ENCODE measurements at places on chromosomes 6 and 20.

GRCh38 chr20:33273117-33273851, 9.7 kb upstream of the BPIFB1 start:
- DNase-seq, result no peak

DNA sequence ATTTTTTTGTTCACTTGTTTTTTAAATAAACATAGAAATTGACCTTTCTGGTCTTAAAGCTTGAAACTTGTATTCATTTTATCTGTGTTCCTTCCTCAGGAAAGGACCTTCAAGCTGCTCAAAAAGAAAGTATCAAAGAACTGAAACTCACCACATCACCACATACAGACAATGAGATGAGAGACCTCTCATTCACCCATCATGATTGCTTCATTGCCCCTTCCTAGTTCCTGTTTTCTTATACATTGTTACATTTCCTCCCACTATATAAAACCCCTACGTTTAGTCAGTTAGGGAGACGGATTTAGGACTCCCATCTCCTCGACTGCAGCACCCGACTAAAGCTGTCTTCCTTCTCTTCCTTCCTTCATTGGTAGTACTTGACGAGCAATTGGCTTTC, 180.5 kb upstream of the OPRM1 start:
- no peak for DNase-seq

- DNase-seq, result no peak
Measured at GRCh38 chr6:72828904-72829303, 207.0 kb downstream of the KCNQ5 start.

DNA sequence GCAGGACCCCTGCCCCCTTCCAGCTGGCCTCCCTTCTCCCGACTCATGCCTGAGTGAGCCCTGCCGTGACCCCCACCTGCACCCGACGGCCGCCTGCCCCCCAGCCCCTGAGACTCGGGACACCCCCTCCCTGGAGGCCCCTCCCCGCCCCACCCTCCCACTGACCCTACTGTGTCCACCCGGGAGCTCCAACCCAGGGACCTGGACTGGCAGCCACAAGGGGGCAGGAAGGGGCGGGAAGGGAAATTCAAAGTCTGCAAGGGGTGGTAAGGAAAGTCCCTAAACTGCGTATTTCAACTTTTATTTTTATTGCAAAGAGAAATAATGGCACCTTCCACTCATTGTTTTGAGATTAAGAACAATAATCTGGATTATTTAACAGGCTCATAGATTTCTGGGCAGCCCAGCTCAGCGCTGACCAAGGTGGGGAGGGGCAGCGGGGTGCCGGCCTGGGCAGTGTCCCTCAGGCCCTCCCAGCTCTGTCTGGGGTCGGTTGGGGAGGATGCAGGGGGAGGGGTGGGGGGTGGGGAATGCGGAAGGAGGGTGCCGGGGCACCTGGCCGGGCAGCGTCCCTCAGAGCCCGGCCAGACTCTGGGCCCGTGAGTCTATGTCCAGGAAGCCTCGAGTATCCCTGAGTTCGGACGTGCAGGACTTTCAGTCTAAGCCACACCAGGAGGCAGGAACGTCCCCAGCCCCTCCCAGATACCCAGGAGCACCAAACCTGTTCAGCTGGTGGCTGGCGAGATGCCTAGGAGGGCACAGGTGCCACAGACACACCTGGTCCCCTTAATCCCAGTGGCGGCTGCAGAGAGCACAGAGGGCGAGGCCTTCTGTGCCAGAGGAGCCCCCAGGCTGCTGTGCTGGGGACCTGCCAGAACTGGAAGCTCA, 1.3 kb upstream of the PTK6 start:
- no peak for DNase-seq

DNA sequence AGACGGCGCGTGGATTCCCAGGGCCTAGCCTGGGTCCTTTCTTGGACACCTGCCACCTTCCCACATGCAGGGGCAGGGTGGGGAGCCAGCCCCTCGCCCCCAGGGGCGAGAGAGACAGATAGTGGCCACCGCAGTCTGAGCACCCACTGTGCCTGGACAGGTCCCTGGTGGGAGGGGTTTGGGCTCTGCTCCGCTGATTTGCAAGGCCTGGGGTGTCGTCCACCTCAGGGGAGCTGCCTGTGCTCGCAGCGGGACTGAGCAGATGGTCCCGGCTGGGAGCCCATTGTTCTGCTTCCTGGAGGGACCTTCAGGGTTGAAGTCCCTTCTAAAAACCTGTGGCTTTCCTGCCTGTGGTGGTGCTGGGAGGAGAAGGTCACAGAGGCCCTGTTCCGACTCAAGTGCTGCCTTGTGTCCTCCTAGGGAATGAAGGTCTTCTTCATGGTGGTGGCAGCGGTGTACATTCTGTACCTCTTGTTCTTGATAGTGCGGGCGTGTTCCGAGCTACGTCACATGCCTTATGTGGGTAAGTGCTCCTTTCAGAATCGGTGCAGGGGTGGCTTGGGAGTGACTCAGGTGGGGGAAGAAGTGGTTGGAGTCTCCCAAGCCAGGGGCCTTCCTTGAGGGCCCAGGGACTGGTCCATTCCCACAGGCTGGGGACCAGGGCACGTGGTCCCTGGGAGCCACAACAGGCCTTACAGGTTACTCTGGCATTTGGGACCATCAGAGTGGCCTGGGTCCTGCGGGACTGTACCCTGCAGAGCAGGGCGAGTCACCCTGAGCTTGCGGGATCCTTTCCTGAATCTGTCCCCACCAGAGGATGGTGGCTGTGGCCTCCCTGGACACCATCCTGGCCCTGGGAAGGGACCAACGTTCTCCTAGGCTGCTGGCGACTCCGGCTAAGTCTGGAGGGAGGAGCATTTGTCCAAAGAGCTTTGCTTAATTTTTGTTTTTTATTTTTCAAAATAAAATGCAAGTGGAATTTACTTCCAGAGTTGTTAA, 19.6 kb downstream of the DYNLT1 start:
- DNase-seq, result no peak

- DNase-seq, result no peak
Measured at GRCh38 chr6:142294679-142295078, 7.1 kb upstream of the ADGRG6 start.

DNA sequence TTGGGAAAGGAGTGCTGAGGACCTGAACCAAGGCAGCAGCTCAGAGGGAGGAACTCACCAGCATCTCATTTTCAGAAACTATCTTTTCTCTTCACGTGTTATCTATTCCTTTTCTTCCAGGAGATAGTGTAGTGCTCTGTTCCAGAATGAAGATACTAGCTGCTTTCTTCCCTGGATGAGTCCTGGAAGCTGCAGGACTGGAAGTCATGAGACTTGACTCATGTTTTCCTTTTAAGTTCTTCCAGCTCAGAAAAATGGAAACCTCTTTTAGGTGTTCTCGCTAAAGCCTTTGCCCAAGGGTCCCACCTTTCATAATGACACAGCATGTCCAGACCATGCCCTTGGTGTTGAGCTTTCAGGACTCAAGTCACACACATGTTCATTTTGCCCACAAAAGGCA, 106.7 kb downstream of the UNC5CL start:
- DNase-seq, result no peak

DNA sequence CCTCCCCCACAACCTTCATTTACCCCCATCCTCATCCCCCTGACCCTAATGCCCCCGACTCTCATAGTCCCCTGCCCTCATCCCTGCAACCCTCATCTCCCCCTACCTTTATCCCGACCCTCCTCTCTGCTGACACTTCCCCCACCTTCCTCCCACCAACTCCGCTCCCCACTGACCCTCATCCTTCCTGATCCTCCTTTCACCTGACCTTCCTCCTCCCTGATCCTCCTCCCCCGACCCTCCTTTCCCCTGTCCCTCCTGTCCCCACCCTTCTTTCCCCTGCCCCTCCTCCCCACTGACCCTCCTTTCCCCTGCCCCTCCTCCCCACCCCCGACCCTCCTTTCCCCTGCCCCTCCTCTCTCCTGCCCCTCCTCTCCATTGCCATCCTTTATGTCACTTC, 7.1 kb downstream of the TREML2 start:
- no peak for DNase-seq

GRCh38 chr6:139942331-139942730, 567.9 kb upstream of the CITED2 start:
- DNase-seq, result no peak

- no peak for DNase-seq
Measured at GRCh38 chr20:63452821-63453523, 19.5 kb downstream of the KCNQ2 start.

DNA sequence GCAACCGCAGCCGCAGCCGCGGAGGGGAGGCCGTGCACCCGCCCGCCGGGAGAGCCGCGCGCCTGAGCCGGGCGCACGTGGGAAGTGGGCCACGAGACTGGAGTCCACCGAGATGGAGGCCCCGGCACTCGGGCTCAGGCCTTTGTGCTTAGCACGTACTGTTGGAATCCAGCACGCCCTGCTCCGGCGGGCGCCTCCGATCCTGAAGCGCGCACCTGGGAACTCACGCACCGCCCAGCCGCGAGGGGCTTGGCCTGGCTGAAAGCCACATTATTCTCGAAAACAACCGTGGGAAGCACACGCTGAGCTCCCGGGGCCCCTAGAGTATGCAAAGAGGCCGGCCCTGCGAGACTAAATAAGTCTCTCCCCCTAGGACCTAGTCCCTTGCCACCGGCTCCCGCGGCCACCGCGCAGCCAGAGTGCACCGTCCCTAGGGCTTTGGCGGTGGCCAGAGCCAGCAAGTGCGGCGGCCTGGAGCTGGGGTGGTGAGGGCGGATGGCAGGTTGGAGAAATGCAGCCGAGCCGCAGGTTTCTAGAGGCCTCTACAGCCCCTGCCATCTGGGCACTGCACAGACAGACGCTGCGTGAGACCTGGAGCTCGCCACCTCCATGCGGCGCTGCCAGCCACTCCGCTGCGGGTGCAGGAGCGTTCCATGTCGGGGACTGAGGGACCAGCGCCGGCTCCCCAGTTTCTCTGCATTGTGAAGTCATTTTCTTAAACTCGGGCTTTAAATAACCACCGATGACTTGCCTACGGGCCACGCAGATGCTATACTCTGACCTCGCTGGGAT, 42.0 kb upstream of the LY86 start:
- DNase-seq, result no peak

- no peak for DNase-seq
Measured at GRCh38 chr6:1983850-1984249, 261.6 kb downstream of the GMDS start.

GRCh38 chr6:81023007-81023582, 729.4 kb downstream of the TENT5A start:
- DNase-seq, result no peak

- DNase-seq, result no peak
Measured at GRCh38 chr6:138597336-138597735, 98.0 kb upstream of the NHSL1 start.

DNA sequence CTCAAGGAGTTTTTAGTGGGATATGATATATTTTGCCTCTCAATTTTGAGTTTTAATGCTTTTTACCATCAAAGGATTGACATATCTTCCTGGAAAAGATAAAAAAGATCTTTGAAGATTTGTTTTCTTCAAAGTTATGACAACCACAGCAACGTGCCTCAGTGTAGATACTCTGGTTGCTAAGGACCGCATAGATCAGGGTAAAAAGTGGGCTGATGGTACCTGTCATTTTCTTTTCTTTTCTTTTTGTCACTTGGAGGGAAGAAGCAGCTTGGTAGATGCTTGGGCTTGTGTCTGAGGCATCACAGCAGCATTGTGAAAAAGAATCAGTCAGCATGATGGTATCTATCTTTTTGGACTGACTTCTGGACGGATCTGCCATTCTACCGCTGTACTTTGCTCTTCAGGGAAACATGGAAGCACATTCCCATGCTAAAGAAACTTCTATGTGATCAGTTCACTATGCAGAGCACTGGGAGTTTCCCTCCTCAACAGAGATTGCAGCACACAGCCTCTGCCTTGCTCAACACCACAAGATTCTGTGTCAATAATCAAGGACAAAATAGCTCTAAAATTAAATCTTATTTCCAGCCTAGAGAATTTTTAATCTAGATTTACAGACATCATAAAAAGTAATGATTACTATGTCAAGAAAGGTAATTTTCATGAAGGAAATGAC, 54.8 kb upstream of the SGK1 start:
- no peak for DNase-seq

DNA sequence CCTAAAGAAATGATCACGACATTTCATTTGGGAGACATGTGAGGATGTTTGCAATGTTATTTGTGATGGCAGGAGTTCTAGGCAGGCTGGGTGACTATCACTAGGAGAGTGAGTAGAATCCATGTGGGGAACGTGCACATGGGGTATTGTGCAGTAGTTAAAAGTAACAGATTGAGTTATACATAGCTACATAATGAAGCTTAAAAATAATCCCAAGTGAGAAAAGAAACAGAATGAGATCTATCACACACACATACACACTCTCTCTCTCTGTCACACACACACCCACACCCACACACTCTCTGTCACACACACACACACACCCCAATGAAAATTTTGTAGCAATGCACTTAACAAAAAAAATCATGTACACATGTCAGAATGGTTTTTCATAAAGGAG, 218.7 kb upstream of the ARG1 start:
- no peak for DNase-seq

GRCh38 chr20:35539756-35540212, 2.1 kb upstream of the ERGIC3 start:
- DNase-seq, result peak; percentile 37

DNA sequence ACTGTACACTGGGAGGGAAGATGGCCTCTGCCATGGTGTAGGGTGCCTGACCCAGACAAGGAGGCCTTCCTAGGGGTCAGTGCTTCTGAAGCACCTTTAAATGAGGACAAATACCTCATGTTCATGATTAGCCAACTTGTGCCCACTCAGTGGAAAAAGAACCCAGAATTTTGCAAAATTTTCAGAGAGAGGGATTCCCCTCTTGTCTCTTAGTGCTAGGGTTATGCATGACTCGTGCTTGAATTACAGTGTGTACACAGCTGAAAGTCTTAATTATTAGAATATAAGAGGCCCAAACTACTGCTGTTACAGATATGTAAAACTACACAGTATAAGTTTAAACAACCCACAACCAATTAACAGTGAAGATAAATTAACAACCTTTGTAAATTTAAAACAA, 38.0 kb downstream of the HLA-G start:
- no peak for DNase-seq

DNA sequence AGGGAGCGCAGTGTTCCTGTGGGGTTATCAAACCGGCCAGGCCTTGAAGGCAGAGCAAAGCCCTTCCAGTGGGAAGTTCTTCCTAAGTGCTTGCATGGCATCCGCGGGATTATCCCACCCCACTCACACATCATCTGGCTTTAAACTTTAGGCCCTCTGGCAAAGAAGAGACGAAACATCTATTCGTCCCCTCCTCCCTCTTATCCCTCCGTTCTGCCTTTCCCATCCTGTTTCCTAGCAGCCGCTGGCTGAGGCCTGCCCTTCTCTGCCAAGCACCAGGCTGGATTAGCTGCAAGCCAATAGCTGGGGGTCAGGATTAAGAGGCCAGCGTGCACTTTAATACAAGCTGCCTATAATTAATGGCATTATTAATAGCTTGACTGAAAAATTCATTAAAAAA, 621.0 kb downstream of the PKHD1 start:
- DNase-seq, result no peak

- no peak for DNase-seq
Measured at GRCh38 chr6:42260396-42260888, 42.8 kb upstream of the MRPS10 start.

- DNase-seq, result no peak
Measured at GRCh38 chr6:551829-552350, 105.0 kb downstream of the HUS1B start.

DNA sequence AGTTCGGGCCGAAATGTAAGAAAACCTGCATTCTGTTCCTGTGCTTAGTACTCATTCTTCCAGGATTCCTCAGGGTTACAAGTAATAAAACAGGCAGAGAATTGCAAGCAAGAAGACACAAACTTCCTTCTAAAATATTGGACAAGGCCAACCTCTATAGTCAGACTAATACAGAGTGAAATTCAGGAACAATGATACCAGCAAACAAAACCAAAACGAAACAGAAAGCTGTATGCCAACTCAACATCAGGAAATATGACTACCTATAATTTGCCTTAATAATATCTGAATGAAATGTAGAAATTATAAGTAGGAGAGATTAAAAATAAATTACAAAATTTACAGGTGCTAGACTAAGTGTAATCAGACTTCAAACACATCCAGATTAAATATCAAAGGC, 238.8 kb downstream of the HIVEP2 start:
- DNase-seq, result no peak
